ENCODE measurements at places on chromosomes 5 and 9.

GRCh38 chr5:36726767-36727166 lies 120.4 kb downstream of the SLC1A3 start:
- no peak for DNase-seq

GRCh38 chr5:159449925-159450324 lies 119.6 kb upstream of the IL12B start:
- DNase-seq: peak; percentile 52

DNA sequence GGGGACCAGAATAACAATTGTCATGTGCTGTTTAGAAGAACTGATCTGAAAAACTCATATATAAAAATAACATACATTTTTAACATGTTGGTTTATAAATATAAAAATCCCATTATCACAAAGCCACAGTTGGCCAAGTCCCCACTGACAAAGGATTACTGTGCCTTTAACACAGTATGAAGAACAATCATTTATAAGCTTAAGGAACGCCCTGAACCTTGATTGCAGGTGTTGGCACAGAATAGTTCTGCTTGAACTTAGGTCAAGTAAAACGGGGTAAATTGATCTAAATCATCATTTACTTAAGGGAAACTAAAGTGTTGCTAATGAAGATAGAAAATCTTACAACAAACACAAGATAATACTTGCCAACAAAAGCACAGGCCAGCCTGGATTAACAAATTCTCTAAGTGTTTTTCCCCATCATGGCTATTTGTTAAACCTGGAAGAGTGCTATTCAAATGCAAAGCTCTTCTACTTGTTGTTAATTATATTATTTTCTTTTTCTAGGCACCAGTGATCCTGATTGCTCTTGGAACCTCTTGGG lies 46.1 kb downstream of the ASTN2 start:
- DNase-seq: no peak

DNA sequence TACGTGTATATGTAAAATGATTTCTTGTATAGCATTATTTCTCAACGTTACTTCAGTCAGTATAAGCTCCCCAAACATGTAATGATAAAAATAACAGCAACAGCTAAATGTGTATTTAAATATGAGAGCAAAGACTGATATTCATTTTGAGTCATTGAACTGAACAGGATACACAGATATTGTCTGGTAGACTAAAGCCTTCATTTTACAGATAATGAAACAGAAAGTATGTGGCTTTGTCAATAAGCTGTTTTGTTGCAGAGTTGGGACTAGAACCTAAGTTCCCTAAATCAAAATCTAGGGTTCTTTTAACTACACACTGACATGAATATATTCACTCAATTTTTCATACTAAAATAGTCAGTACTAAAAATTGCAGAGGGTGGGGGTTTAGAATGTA lies 80.4 kb upstream of the MARCHF11 start:
- DNase-seq: no peak

GRCh38 chr5:180171568-180172094 lies 37.4 kb downstream of the RASGEF1C start:
- no peak for DNase-seq

GRCh38 chr9:20623021-20623747 lies 885 bp upstream of the MLLT3 start:
- peak; percentile 28 for DNase-seq

GRCh38 chr9:107276966-107277710 lies 5.9 kb upstream of the RAD23B start:
- DNase-seq: peak; percentile 79

- no peak for DNase-seq
Observed at GRCh38 chr5:6961837-6962635, 248.8 kb downstream of the TENT4A start.

GRCh38 chr9:79975621-79976256 lies 404.0 kb downstream of the TLE4 start:
- DNase-seq: no peak

DNA sequence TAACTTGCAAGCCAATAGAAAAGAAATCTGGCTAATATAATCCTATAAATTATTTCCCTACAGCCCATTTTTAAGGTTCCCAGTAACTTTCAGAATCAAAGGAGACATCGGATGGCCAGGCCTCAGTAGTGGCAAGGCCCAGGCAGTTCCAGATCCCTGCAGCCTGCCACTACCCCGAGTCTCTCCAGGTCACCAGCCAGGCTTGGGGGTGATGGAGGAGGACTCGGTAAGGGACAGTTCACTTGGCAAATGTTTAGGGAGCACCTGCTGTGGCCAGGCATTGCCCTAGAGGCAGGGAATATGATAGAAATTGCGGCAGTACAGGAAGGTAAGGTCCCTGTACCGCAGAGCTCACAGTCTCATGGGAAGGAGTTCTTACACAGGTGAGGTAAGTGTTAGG lies 15.2 kb upstream of the LTC4S start:
- DNase-seq: no peak

GRCh38 chr9:132383462-132383883 lies 23.2 kb downstream of the TTF1 start:
- no peak for DNase-seq

- DNase-seq: no peak
Observed at GRCh38 chr5:177605667-177606066, 5.7 kb downstream of the B4GALT7 start.

DNA sequence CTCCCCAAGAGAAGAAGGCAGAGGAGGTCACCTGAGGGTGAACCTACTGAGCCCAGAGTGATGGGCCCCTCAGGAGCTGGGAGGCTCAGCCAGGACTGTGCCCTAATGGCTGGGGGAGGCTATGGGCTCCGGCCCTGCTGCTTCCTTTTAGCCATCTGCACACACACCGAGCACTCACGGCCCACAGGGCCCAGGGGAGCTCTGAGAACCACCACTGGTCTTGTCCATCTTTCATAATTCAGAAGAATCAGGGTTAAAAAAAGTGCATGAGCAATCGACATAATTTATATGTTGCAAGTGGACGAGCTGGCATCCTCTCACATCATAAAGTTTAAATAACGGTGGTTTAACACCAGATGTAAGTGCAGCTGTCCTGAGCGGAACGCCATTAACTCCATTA lies 162.1 kb downstream of the FSTL4 start:
- no peak for DNase-seq

- peak; percentile 87 for DNase-seq
Observed at GRCh38 chr9:97419309-97419867, 7.5 kb downstream of the TDRD7 start.

DNA sequence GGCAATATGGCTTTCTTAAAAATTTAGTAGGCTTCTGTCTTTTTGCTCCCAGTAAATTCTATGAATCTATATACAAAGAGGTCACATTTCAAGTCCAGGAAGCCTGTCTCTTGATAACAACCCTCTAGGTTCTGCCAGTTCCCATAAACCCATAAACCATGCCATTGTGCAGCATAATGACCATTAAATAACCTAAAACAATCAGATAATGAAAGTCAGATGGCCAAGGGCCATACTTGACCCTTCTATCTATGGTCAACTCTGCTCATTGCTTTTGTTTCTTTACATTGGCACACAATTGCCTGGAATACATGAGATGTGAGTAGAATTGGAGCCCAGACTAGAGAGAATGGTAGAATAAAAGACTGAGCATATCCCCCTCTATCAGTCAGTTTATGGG lies 305.4 kb upstream of the KIF2A start:
- DNase-seq: no peak

DNA sequence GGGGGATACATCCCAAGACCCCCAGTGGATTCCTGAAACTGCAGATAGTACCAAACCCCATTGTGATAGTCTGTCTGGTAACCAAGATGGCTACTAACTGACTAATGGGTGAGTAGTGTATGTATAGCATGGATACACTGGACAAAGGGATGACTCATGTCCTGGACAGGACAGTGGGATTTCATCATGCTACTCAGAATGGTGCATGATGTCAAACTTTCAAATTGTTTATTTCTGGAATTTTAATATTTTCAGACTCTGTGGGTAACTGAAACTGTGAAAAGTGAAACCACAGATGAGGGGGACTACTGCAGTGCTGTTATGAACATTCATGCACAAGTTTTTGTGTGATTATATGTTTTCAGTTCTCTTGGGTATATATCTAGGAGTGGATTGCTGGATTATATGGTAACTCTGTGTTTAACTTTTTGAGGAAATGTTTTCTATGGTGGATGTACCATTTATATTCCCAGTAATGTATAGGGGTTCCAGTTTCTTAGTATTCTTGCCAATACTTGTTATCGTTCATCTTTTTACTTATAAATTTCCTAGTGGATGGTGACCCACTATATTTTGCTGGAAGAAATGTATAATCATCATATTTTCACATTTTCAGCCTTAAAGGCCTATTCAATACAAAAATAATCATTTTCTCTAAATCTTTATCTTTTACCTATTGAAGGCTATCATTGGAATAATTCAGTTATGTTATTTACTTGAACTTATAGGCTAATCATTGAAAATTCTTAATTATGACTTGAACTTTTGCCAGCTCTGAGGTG lies 140.9 kb downstream of the NR3C1 start:
- peak; percentile 88 for DNase-seq

DNA sequence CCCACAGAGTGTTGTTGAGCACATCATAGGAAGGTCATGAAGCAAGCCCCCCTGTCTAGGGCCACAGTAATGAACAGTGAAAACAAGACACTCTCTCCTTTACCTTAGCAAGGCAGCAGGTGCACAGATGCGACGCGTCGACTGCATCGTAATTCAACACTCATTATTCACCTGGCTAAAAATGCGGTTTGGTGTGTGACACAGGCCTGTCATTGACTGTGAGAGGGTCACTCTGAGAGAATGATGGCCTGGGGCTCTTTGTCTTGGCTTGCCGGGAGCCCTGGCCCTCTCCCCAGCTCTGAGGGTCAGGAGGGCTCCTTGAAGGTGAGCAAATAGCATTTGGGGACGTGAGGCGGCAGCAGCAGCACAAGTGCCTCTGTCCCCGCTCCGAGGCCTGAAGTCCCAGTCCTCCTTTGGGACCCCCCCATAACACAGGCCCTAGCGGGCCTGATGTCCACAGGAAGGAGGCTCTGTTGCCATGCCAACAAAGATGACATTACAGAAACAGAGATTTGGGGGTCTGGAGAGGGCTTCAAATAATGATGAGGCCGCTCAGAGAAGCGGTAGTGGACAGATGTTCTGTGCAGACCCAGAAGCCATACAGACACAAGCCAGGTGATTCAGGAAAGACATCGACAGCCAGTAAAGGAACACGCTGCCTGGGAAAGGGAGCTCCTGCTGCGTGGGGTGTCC lies 46.7 kb downstream of the SHB start:
- DNase-seq: no peak

GRCh38 chr9:125238915-125239446 lies 2.2 kb downstream of the HSPA5 start:
- DNase-seq: no peak

- DNase-seq: no peak
Observed at GRCh38 chr5:131974622-131974955, 29.1 kb upstream of the MEIKIN start.

- no peak for DNase-seq
Observed at GRCh38 chr9:136614967-136615623, 47.6 kb upstream of the EGFL7 start.

DNA sequence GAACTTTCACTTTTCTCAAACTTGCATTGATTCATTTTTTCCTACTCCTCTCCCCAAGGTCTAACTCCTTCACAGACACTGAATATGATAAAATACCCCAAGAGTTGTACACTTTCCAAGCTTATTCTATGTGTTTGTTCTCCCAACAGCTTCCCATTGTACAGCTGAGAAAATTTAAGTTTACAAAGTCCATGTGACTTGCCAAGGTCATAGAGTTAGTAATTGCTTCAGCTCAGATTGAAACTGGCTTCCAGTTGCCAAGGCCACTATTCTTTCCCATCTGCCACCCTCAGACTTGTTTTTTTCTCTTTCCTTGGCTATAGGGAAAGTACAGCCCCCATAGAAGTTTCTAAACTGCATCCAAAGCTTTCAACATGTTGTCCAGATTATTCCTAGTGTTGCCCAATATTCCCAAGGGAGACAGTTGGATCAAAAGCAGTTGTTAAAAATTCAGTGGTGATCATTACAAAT lies 34.8 kb downstream of the TNFSF8 start:
- DNase-seq: no peak

DNA sequence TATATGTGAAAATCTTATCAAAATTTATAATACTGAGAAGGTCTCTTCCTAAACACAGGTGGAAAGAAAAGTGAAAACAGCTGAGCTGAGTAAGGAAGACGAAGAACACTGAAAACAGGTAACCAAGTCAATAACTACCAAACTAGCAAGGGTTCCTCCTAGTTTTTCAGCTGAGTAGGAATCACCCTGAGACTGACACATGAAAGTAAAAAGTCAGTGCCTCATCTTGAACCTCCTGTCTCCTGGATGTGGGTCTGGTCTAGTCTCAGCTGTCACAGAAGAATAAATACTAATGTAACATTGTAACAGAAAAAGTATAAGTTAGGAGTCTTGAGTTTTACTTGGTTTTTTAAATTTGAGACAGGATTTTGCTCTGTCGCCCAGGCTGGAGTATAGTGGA lies 121.0 kb downstream of the MEF2C start:
- DNase-seq: no peak

GRCh38 chr9:133342069-133342406 lies 5.9 kb downstream of the MED22 start:
- DNase-seq: no peak

- no peak for DNase-seq
Observed at GRCh38 chr5:156951359-156951758, 11.7 kb downstream of the TIMD4 start.

GRCh38 chr9:78562021-78562420 lies 265.1 kb downstream of the PSAT1 start:
- DNase-seq: no peak

GRCh38 chr5:1227667-1228066 lies 2.5 kb downstream of the SLC6A18 start:
- peak; percentile 46 for DNase-seq

GRCh38 chr5:18798058-18798457 lies 1163.8 kb downstream of the TAF11L14 start:
- no peak for DNase-seq

DNA sequence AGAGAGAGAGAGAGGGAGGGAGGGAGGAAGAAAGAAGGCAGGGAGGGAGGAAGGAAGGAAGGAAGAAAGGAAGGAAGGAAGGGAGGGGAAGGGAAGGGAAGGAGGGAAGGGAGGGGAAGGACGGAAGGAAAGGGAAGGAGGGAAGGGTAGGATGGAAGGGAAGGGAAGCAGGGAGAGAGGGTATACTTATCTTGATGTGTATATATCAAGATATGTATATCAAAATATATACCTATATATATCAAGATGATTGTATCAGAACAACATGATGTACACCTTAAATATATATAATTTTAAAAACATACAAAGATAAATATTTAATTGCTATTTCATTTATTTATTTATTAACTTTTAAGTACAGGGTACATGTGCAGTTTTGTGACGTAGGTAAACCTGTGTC lies 96.8 kb upstream of the ADAMTS16 start:
- no peak for DNase-seq

DNA sequence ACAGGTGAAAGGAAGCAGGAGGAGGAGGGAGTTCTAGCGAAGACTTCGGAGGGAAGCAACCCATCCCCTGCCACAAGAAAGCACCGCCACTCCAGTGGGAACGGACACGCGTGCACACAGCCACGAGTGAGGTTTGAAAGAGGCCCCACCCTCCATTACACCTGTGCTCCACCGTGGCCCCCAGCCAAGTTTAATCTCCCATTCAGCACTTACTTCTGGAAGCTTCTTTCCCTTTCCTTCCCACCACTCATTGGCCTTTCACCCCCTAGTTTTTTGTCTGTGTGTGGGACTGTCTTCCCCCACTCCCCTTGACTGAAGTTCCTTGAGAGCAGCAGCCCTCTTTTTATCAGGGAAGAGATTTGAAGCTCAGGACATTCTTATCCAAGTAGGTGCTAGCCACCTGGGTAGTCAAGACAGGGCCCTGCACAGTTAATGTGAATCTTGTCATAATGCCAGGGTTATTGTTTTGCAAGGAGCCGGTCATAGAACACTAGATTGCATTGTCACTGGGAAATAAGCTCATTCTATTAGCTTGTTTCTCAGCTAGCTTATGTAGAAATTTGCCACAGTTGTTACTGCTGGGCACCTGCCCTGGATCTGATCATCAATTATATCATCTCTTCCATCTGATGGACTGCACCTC lies 256.0 kb downstream of the DOCK8 start:
- no peak for DNase-seq
